ENCODE measurements at places on chromosomes 11 and 22. TPM values are rescaled to one million over a fixed set of nuclear protein-coding genes. Genes with fewer than 3 reads are reported as not detected.

- no peak overlapping the region for H3K4me3 ChIP-seq
- peak; percentile 91 for DNase-seq
- 0 out of 2 replicates have a peak, but pooled peaks cover 2% of the 10 kb centered on the region for H3K27me3 ChIP-seq
- no peak overlapping the region for H3K27ac ChIP-seq
- H3K36me3 ChIP-seq = no peaks in the 10 kb centered on the region
These were observed 4.4 kb upstream of the PRR5 start for GRCh38 chr22:44697423-44698141.

SLC5A1 gene
- polyA plus RNA-seq = not detected

GRCh38 chr22:24997023-24997422, 44.5 kb downstream of the KIAA1671 start:
- no peak overlapping the region for H3K4me3 ChIP-seq
- peaks cover 17% of the 10 kb centered on the region for H3K4me1 ChIP-seq
- no peak for DNase-seq
- H3K27me3 ChIP-seq = no peaks in the 10 kb centered on the region
- H3K27ac ChIP-seq = peak overlapping the region; percentile 30

GRCh38 chr11:19511413-19512183, 201.0 kb upstream of the NAV2 start:
- no peaks in the 10 kb centered on the region for H3K36me3 ChIP-seq
- H3K4me1 ChIP-seq = peaks cover 2% of the 10 kb centered on the region
- H3K27ac ChIP-seq = no peak overlapping the region
- no peak for DNase-seq

- H3K36me3 ChIP-seq = no peaks in the 10 kb centered on the region
- H3K4me1 ChIP-seq = no peaks in the 10 kb centered on the region
- DNase-seq = no peak
- no peaks in the 10 kb centered on the region for H3K27me3 ChIP-seq
- no peak overlapping the region for H3K27ac ChIP-seq
These were observed 908.3 kb upstream of the ANO3 start for GRCh38 chr11:25423436-25424199.
